Gastrocnemius medialis (tissue), 4 donors: ENCODE measurements at places on chromosomes 12 and 14. TPM values are rescaled to one million over a fixed set of nuclear protein-coding genes. Genes with fewer than 3 reads are reported as not detected.

Gene LHX5
- not detected for total RNA-seq

Gene ASIC1
- total RNA-seq, result not detected

Gene AICDA
- total RNA-seq, result not detected

Gene SLCO1A2
- total RNA-seq, result not detected

Gene B4GALNT3
- 0.88 TPM for total RNA-seq

Gene RNASE3
- total RNA-seq, result not detected

Gene PRKD1
- total RNA-seq, result 1.8 TPM

Gene SLC6A15
- 0.51 TPM for total RNA-seq

DNA sequence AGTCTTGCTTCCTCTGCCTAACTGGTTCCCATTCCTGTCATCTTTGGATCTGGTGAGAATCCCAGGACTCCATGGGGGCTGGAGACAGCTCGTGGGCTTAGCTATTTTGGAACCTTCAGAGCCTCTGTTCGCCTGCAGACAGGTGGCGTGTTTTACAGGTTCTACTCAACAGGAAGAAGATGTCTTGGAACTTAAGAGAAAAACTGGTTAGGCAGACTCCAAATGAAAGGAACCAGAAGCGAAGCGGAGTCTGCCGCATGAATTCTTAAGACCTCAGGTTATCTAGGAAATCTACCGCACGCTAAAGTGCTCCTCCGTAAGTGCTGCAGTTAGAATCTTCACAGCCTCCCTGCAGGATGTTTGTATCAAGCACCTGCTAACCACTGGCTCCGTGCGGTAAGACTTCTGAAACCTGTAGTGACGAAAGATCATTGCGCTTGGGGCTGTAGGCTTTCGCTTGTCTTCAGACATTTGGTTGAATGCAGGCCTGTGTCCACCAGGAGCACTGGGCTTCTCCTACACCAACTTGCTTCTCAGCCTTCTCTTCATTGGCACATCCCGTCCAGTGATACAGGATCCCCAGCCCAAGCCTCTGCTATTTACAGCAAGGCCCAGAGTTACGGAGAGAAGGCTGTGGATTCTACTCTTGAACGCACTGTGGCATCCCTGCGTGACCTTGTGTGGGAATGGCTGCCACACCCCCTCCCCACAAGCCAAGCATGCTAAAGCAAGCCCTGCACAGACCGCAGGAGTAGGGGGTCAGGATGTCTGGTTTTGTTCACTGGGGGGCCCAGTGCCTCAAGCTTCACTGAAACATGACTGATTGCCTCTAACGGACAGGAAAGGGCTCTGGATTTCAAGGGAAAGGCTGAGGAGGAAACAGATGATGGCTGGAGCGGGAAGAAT, 35.0 kb downstream of the ACADS start:
- H3K36me3 ChIP-seq, result peaks cover 15% of the 10 kb centered on the region
- no peaks in the 10 kb centered on the region for H3K27me3 ChIP-seq
- peak overlapping the region; percentile 98 for H3K27ac ChIP-seq
- H3K4me3 ChIP-seq, result peak overlapping the region; percentile 12
- peaks cover 49% of the 10 kb centered on the region for H3K4me1 ChIP-seq

GRCh38 chr14:72812292-72812851, 81.5 kb downstream of the DPF3 start:
- DNase-seq, result peak; percentile 99
- H3K27me3 ChIP-seq, result no peaks in the 10 kb centered on the region
- no peaks in the 10 kb centered on the region for H3K36me3 ChIP-seq
- H3K4me1 ChIP-seq, result peaks cover 71% of the 10 kb centered on the region
- peak overlapping the region; percentile 8 for H3K4me3 ChIP-seq

GRCh38 chr14:53912021-53912420, 44.6 kb downstream of the BMP4 start:
- no peaks in the 10 kb centered on the region for H3K4me1 ChIP-seq
- H3K4me3 ChIP-seq, result no peak overlapping the region
- no peaks in the 10 kb centered on the region for H3K36me3 ChIP-seq
- no peak overlapping the region for H3K27ac ChIP-seq

DNA sequence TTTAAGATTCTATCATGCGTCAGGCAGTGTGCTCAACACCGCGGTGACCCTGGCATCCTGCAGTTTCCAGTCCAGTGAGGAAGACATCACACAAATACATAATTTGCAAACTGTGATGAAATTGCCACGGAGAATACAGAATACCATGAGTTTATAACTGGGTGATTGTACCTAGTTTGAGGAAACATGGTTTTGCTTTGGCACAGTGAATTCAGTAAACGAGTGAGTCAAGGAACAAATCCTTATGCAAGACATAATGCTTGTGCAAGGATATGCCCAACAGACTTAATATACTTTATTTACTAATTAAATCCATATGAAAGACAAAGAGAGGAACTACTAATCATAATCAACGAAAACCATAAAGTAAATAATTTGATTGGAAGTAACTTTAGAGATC, 311.8 kb upstream of the TMTC1 start:
- no peak overlapping the region for H3K27ac ChIP-seq
- no peaks in the 10 kb centered on the region for H3K27me3 ChIP-seq
- no peaks in the 10 kb centered on the region for H3K36me3 ChIP-seq
- no peaks in the 10 kb centered on the region for H3K4me1 ChIP-seq

- peak; percentile 35 for DNase-seq
- H3K27me3 ChIP-seq, result no peaks in the 10 kb centered on the region
- no peak overlapping the region for H3K27ac ChIP-seq
- H3K36me3 ChIP-seq, result no peaks in the 10 kb centered on the region
- H3K4me1 ChIP-seq, result peaks cover 7% of the 10 kb centered on the region
Measured at GRCh38 chr12:100163416-100164152, 20.9 kb upstream of the BLTP3B start.

DNA sequence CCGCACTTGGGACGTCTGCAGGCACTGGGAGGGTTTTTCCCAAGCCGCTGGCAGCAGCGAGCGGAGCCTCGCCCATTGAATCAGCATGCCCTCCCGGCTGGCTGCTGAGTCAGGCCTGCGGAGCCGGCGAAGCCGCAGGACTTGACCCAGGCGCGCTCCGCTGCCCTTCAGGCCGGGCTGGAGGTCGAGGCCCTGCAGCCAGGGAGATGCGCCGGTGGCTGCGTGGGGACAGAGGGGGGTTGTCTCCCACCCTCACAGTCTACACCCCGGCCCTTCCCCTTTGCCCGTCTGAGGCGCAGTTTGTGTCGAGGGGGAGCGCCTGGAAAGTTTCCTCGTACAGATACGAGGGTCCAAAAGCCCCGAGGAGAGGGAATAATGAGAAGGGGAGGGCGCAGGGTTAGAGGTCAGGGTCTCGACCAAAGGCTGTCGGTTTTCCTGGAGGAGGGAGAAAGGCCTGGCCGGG, 759 bp upstream of the KLC1 start:
- peak overlapping the region; percentile 96 for H3K27ac ChIP-seq
- no peaks in the 10 kb centered on the region for H3K27me3 ChIP-seq
- H3K36me3 ChIP-seq, result no peaks in the 10 kb centered on the region
- DNase-seq, result peak; percentile 64

- no peak for DNase-seq
- no peak overlapping the region for H3K27ac ChIP-seq
- no peaks in the 10 kb centered on the region for H3K27me3 ChIP-seq
Measured at GRCh38 chr14:65495196-65495595, 82.7 kb downstream of the FUT8 start.

DNA sequence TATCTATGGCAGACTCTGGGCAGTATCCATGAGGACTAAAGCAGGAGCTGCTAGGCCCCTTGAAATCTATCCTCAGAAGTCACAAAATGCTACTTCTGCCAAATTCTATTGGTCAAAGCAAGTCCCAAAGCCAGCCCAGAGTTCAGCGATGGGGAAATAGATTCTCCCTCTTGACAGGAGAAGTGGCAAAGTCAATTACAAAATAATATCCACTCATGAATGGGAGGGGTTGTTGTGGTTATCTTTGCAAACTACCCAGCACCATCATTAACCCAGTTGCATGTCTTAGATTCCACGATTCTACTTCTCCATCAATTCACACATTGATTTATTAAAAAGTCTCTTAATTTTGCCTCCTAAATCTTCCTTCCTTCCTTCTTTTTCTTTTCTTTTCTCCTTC, 30.7 kb upstream of the STXBP6 start:
- no peaks in the 10 kb centered on the region for H3K27me3 ChIP-seq
- no peak overlapping the region for H3K27ac ChIP-seq
- no peak overlapping the region for H3K4me3 ChIP-seq
- H3K36me3 ChIP-seq, result no peaks in the 10 kb centered on the region
- H3K4me1 ChIP-seq, result no peaks in the 10 kb centered on the region

DNA sequence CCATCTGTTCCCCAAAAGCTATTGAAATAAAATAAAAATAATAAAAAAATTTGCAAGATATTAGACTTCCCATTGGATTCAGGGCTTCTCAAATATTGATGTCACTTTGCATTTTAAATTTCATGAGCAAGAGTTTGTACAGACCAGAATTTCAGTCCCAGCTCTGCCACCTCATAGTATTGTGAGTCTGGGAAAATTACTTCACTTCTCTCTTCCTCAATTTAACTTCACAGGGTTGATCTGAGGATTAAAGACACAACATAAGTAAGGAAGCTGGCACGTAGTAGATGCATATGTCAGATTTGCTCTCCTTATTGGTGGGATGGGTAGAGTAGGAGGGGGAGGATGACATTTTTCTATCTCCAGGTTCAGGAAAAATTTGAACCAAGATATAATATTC, 32.8 kb downstream of the COX8C start:
- no peak overlapping the region for H3K27ac ChIP-seq
- H3K4me3 ChIP-seq, result no peak overlapping the region
- H3K27me3 ChIP-seq, result no peaks in the 10 kb centered on the region
- H3K36me3 ChIP-seq, result no peaks in the 10 kb centered on the region
